Fibroblast of gingiva (primary cell): ENCODE measurements at places on chromosomes 1 and 21.

- DNase-seq, result no peak
Observed at GRCh38 chr21:42027085-42027821, 17.1 kb upstream of the ZBTB21 start.

DNA sequence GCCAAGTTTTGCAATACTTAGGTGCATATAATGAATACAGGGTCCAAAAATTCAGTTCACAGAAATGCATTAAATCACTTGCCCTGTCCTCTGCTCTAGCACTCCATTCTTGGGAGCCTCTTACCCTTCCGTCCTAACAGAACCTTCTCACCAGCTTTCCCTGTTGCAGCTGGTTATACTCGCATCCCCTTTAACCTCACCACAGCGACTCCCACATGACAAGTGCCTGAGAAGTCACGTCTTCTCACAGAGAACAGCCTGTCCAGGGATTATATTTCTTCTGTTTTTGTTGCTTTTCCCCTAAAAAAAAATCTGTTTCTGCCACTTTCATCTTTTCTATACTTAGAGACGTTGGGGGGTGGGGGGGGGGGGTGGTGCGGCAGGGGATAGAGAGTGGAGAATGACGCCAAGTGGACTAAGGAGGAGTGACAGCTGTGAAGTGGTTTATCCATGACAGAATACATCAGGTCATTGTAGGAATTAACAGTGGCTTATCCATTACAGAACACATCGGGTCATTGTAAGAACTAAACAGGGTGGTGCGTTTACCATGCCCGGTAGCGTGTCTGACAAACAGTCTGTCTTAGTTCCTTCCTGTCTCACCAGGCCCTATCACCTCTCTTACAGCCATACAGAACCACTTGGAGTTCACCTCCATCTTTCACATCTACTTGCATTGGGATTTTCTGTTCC, 117.6 kb downstream of the UBE2U start:
- DNase-seq, result no peak

- no peak for DNase-seq
Observed at GRCh38 chr1:180947499-180947885, 34.8 kb downstream of the KIAA1614 start.

GRCh38 chr1:12064073-12064969, 1.2 kb downstream of the TNFRSF8 start:
- DNase-seq, result no peak

GRCh38 chr1:201945157-201945556, 1.2 kb downstream of the LMOD1 start:
- DNase-seq, result no peak

DNA sequence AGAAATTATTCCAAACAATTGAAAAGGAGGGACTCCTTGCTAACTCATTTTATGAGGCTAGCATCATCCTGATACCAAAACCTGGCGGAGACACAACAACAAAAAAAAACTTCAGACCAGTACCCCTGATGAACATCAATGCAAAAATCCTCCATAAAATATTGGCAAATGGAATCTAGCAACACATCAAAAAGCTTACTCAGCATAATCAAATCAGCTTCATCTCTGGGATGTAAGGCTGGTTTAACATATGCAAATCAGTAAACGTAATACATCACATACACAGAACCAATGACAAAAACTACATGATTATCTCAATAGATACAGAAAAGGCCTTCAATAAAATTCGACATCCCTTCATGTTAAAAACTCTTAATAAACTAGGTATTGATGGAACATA, 440.1 kb downstream of the NUF2 start:
- DNase-seq, result no peak

GRCh38 chr1:24345334-24345733, 26.2 kb downstream of the GRHL3 start:
- DNase-seq, result no peak

GRCh38 chr1:224739997-224740684, 124.0 kb downstream of the CNIH3 start:
- DNase-seq, result no peak

GRCh38 chr1:94602802-94603625, 61.5 kb upstream of the F3 start:
- no peak for DNase-seq

GRCh38 chr1:210394281-210394821, 65.6 kb downstream of the HHAT start:
- DNase-seq, result no peak

DNA sequence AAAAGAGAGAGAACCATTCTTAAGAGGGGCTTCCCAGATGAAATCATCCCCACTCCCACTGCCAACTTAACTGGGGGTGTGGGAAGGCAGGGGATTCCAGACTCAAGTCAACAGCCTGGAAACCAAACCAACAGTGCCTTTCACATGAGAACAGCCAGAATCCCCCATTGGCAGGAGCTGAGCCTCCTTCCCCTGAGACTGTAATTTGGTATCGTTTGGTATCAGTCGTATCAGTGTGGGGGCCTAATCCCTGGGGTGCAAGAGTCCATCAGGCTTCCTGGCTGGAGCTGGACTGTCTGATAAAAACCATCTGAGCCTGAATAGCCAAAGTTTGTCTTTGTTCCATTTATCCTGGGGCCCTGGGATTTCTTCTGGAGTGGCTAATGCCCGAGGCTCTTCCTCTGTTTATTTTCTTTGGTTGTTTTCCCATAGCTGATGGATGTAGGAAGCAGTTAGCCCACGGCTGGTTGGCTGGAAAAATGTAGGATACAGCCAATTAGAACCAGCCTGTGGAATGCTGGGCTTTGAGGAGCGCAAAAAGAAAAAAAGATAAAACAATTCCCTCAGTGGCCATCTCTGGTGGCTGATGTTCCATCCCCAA, 84.6 kb downstream of the LAMC2 start:
- peak; percentile 93 for DNase-seq

- no peak for DNase-seq
Observed at GRCh38 chr1:217029281-217030157, 306.3 kb upstream of the ESRRG start.

DNA sequence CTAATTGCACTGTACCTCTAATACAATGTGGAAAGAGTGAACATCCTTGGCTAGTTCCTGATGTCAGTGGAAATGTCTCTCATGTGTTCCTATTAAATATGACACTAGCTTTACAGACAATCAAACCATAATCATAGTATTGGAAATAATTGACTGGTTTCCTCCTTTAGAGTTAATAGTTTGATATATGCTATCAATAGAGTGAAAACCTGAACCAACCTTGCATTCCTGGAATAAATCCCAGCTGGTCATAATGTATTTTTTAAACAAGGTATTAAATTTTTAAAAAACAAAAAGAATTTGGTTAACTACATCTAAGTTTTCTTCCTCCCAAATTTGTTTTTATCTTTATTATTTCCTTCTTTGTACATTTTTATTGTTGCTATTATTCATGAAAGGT, 226.1 kb downstream of the SLC45A1 start:
- DNase-seq, result no peak

DNA sequence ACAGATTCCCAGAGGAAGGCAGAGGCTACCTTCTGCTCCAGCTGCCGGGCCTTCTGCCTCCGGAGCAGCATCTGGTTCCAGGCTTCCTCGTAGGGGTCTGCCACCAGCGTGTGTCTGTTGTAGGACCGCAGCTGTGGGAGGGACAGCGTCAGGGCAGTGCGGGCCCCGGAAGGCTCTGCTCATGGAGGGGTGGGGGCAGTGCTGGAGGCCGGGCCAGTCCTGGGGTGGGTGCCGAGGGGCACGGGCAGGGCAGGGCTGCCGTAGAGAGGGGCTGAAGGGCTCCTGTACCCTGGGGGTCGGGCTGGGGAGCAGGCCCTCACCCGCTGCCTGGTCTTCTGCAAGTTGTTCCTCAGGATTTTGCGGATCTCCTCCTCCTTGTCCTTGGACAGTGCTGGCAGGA, 53.2 kb downstream of the SLC9A1 start:
- no peak for DNase-seq

GRCh38 chr21:14602382-14602958, 56.4 kb upstream of the SAMSN1 start:
- no peak for DNase-seq

DNA sequence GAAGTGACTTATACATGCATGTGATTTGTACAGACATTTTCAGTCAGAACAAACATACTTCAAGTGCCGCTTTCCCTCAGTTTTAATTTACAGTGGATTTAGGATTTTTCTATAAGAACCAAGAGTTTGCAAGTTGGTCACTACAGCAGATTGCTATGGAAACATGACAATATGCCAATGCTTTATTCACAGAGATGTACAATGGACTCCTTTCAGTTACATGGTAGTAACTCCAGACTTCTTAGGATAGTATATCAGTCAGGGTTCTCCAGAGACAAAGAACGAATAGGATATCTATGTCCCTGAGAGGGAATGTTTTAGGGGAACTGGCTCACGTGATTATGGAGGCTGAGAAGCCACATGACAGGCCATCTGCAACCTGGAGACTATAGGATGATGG, 27.4 kb downstream of the IFI44 start:
- DNase-seq, result no peak

DNA sequence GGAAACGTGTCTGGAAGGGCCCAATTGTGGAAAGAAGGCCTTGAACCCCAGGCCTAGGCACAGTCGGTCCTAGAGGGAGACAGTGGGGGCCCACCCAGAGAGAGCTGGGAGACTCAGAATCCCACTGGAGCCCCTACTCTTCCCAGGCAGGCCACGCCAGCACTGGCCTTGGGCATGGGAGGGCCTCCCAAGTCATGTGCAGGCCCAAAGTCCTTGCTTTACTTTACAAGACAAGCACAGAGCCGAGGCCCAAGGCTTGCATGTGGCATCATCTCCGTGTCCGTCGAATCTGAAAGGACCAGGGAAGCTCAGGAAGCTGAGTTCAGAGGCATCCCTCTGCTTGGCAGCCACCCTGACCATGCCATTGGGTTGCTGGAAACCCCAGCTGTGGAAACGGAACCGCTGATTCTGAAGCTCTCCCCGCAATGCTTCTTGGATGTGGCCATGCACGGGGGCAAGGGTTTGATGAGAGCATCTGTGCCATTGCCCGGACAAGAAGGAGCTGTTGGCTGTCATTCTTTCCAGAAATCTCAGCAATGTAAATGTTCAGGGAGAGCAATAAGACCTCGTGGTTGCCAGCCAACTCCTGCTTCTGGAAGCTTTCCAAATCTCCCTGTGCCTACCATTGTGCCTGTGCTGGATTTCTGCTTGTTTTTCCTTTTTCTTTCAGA, 32.8 kb downstream of the ABCG1 start:
- DNase-seq, result no peak

DNA sequence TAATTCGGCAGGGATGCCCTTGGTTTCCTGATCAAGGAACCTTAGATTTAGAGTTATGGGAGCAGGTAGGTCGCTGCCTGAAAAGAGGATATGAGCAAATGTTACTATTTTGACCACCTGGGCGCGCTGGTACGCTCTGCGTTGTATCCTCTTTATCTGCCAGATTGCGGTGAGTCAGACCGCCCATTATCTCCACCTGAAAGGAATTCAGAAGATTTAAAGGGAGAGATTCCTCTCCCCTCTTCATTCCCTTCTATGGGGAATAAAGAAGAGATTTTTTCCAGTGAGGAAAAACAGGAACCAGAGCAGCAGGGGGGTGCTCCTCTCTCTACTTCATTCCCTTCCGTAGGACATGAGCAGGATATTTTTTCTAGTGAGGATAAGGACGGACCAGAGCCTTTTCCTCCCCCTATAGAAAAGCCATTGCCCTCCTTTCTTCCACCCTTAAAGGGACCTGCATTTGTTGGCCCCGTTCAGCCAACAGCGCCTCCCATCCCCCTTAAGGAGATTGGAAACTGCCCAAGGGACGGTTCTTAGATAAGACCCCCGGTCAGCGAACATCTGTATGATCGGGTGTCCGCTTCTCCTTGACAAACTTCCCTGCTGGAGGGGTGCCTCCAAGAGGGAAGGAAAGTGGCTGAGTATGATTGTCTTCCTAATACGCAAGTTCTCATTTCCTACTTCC, 34.1 kb downstream of the CLCA1 start:
- no peak for DNase-seq

DNA sequence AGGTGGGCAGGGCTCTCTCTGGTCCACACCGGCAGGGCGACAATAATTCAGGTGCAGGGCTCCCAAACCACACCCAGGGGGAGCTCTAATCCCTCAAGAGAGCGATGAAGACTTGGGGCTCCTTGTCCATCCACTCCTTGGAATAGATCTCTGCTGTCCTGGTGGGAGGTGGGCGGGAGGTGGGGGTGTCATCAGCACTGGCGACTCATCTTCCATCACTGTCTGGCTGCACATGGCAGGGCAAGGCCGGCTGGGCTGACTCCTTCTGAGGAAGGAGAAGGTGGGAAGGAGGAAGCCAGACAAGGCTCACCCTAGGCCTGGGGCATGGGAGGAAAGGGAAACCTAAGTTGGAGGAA, 29.3 kb downstream of the TNNT2 start:
- peak; percentile 19 for DNase-seq

- DNase-seq, result no peak
Observed at GRCh38 chr1:166062421-166063070, 104.3 kb downstream of the FAM78B start.

DNA sequence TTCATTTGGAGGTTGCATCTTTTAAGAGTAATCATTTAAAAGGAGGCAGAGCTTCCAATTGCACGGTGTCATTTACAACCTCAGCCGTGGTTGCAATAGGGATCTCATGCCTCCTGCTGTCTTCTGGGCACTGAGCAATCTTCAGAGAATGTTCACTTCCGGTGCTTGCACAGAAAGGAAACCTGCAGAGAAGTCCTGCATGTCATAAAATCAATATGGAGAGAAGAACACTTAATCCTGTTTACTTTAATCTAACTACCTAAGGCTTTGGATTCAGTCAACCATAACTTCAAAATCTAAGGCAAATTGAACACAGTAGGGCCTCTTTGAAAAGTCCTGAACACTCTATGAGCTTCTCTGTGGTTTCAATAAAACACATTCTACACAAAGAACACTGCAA, 11.3 kb upstream of the MAP10 start:
- DNase-seq, result peak; percentile 75

GRCh38 chr21:40964691-40965090, 117.7 kb upstream of the DSCAM start:
- no peak for DNase-seq

DNA sequence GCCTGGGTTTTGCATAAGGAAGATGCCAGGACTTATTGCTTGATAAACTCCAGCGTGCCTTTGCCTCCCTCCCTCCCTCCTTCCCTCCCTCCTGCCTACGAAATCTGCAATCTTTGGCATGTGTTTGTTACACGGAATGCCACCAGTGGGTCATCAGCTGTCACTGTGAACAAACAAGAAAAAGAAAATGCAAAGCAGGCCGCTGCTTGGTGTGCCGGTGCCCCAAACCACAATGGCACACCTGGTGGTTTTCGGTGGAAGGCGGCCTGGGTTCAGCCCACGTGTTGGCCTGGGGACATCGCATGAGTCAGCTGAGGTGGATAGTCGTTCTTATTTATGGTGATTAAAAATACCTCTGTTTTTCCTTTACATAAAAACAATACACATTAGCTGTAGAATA, 16.3 kb upstream of the IFNLR1 start:
- no peak for DNase-seq
